ENCODE measurements at places on chromosomes 4 and X. TPM values are rescaled to one million over a fixed set of nuclear protein-coding genes. Genes with fewer than 3 reads are reported as not detected.

TRIM60 gene
- not detected for total RNA-seq

REPS2 gene
- 2.0 TPM for total RNA-seq

FAT1 gene
- total RNA-seq = 65.8 TPM

MAGEC2 gene
- not detected for total RNA-seq

P2RY8 gene
- total RNA-seq = 0.18 TPM

RBPJ gene
- 72.3 TPM for total RNA-seq
